ENCODE measurements at places on chromosomes 5 and 9.

DNA sequence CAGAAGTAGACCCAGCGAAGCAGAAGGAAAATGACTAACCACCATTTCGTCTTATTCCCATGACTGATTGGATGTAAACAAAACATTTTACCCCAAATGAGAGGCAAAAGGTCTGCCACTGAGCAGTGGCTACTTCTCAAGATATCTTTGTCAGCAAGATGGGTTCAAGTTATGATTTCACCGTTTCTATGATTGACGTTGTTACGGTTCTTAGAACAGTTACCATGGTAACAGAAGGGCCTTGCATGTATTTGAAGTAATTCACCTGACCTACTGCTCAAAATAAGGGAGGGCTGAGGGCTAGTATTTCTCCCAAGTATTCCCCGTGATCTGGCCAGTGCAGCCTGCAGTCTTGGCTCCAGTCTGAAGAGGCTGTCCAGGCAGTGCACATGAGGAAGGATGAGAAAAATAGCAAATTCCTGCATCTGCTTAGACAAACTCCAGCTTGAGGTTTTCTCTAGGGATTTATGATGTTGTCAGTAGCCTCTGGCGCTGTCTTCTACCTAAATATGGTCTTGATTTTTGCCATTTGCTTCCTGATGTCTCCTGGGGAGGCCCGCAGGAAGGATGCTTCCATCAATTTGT is 372.7 kb downstream of the TMEM38B start:
- DNase-seq = no peak

- DNase-seq = no peak
Measured at GRCh38 chr5:79893976-79894375, 97.1 kb downstream of the MTX3 start.

GRCh38 chr5:115329475-115329874 is 33.0 kb upstream of the CCDC112 start:
- no peak for DNase-seq

DNA sequence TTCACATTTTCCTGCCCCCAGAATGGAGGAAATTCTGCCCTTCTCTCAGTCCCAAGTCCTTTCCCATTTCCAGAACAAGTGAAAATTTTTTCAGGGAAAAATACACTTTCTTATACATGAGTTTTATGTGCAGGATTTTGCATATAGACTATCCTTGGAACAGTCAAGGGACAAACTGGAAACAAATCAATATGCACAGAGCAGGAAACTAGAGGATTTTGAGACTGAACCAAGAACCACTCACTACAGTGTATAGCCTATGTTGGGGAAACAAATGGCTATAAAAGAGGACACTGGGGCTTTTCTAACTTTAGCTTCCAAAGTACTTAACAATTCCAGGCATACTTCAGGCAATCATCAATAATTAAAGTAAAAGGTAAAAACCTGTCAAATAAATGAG is 1036.1 kb upstream of the ARRDC3 start:
- no peak for DNase-seq

Data from hepatic stellate cell (primary cell).